Large intestine (tissue), 12 donors: ENCODE measurements at places on chromosomes 16 and 17. TPM values are rescaled to one million over a fixed set of nuclear protein-coding genes. Genes with fewer than 3 reads are reported as not detected.
A peak's percentile ranks its signal among the peaks of the same experiment; 100 is the strongest.

GRCh38 chr16:85616607-85617321 lies 3.6 kb downstream of the GSE1 start:
- H3K4me3 ChIP-seq: no peak overlapping the region
- DNase-seq: peak; percentile 37
- peak overlapping the region; percentile 98 for H3K27ac ChIP-seq
- peaks cover 16% of the 10 kb centered on the region for H3K36me3 ChIP-seq
- peaks cover 47% of the 10 kb centered on the region for H3K4me1 ChIP-seq
- H3K27me3 ChIP-seq: no peaks in the 10 kb centered on the region

GRCh38 chr16:63323055-63323454 lies 1286.8 kb upstream of the CDH8 start:
- no peak overlapping the region for H3K27ac ChIP-seq
- H3K36me3 ChIP-seq: no peaks in the 10 kb centered on the region
- H3K4me3 ChIP-seq: no peak overlapping the region
- no peaks in the 10 kb centered on the region for H3K4me1 ChIP-seq
- DNase-seq: no peak

GRCh38 chr16:4882633-4883285 lies 35.5 kb downstream of the UBN1 start:
- H3K36me3 ChIP-seq: peaks cover 95% of the 10 kb centered on the region
- H3K27me3 ChIP-seq: no peaks in the 10 kb centered on the region
- no peaks in the 10 kb centered on the region for H3K4me1 ChIP-seq
- no peak overlapping the region for H3K4me3 ChIP-seq
- DNase-seq: no peak

GRCh38 chr16:87628940-87629339 lies 26.6 kb downstream of the JPH3 start:
- no peaks in the 10 kb centered on the region for H3K4me1 ChIP-seq
- no peaks in the 10 kb centered on the region for H3K36me3 ChIP-seq
- no peak overlapping the region for H3K27ac ChIP-seq
- H3K4me3 ChIP-seq: no peak overlapping the region
- DNase-seq: no peak

DNA sequence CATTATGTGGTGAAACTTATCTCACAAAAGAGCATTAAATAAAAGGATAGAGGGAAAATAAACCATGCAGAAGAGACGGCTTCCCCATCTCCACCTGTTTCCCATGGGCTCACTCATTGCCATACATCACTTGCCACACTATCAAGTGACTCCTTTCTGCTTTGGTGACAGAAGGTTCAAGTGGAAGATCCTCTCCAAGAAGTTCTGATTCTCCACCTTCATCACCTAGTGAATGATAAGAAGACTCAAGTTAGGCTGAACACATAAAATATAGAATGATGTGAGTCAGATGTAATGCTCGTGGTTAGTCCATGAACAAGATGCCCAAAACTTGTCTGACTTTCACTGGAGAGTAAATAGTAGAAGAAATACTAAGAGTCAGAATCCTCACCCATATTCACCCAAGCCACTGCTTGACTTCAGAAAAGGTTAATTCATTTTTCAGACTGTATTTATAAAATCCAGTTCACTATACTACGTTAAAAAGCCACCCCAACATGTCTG lies 100.1 kb upstream of the TOB1 start:
- H3K36me3 ChIP-seq: peaks cover 49% of the 10 kb centered on the region
- H3K4me3 ChIP-seq: no peak overlapping the region
- H3K4me1 ChIP-seq: no peaks in the 10 kb centered on the region
- no peak for DNase-seq
- H3K27me3 ChIP-seq: no peaks in the 10 kb centered on the region
- H3K27ac ChIP-seq: no peak overlapping the region

DNA sequence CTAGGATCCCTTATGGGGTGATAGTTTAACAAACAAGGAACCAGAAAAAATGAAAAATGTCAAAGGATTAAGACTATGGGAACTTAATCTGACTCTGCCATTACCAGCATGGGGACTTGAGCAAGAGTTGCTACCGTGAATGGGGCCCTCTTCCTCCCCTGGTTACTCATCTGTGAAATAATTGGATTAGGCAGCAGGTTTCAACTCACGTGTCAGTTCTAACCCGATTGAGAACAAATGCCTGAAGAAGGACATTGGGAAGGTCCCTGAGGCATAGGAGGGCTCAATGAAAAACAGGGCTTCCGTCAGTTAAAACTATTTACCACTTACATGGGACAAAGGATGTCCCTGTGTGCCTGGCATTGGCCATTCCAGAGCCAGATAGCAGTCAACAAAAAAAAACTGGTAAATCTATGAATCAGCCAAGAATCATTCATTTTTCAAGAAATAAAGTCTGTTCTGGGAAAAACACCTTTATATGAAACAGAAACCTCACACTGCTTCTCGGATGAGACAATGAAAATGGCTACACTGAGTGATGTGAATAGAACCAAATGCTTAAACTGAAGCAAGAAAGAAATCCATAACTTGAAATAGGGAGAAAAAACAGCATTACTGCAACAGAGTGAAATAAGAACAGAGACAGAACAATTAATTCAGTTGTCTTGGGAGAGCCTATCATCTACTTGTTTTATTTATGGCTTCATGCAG lies 104.3 kb downstream of the ADAMTS18 start:
- no peaks in the 10 kb centered on the region for H3K27me3 ChIP-seq
- H3K4me1 ChIP-seq: no peaks in the 10 kb centered on the region
- DNase-seq: no peak
- H3K27ac ChIP-seq: no peak overlapping the region
- no peak overlapping the region for H3K4me3 ChIP-seq

- no peaks in the 10 kb centered on the region for H3K36me3 ChIP-seq
- no peak overlapping the region for H3K4me3 ChIP-seq
- no peaks in the 10 kb centered on the region for H3K27me3 ChIP-seq
- peak overlapping the region; percentile 24 for H3K27ac ChIP-seq
These were observed 101.1 kb downstream of the XYLT1 start for GRCh38 chr16:17369421-17370222.

DNA sequence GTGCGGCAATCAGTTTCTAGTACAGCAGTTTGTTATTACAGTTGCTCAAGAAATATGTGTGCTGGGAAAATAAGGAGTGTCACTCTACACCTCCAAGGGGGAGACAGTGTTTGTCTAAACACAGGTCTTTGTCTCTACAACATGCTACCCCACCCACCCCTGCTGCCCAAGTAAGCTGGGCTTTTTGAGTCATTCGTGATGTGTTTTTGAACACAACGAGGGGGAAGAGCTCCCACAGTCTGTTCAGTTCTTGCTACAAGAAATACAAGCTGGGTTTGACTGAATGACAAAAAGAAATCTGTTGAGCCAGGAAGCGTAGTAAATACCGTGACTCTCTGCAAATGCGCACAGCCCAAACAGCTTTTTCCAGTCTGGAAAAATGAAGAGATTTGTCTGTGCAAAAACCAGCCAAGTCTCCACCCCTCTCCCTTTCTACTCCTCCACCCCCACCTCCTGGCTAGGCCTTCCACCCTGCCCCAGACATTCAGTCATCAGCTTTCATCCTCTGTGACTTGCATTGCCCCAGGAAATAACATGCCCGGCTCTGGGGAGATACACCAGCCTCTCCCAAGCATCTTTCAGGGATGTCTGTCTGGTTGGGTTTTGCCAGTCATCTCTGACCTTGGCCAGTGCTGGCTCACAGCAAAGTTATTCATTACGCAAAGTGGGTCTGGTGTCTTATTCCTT lies 25.7 kb downstream of the CHD9 start:
- peaks cover 9% of the 10 kb centered on the region for H3K4me1 ChIP-seq
- H3K4me3 ChIP-seq: no peak overlapping the region
- H3K27ac ChIP-seq: peak overlapping the region; percentile 43
- H3K27me3 ChIP-seq: no peaks in the 10 kb centered on the region
- no peaks in the 10 kb centered on the region for H3K36me3 ChIP-seq
- DNase-seq: no peak

GRCh38 chr17:62172492-62173291 lies 107.6 kb upstream of the MED13 start:
- DNase-seq: no peak
- no peak overlapping the region for H3K27ac ChIP-seq
- no peaks in the 10 kb centered on the region for H3K4me1 ChIP-seq
- H3K27me3 ChIP-seq: no peaks in the 10 kb centered on the region
- H3K4me3 ChIP-seq: no peak overlapping the region

DNA sequence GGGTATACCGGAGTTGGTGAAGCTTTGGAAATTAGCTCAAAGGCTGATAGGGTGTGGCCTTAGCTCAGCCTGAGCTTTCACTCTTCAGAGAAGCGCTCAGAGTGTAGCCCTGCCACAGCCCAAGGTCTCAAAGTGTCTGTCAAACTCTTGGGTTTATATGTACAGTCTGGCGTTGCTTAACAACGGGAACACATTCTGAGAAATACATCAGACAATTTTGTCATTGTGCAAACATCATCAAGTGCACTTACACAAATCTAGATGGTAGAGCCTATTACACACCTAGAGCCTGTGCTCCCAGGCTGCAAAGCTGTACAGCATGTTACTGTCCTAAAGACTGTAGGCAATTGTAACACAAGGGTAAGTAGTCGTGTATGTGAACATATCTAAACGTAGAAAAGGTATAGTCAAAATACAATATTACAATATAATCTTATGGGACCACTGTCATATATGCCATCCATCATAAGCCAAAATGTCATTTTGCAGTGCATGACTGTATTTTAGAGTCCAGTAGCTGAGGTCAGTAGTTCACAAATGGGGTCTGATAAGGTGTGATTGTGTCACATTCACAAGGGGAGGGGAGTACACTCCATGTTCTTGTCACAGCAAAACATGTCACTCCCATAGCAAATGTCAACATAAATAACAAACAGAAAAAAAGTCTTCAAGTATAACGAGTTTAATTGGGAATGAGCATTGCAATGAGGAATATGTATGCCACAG lies 20.6 kb downstream of the CHAD start:
- peak overlapping the region; percentile 39 for H3K27ac ChIP-seq
- peaks cover 36% of the 10 kb centered on the region for H3K4me1 ChIP-seq
- H3K36me3 ChIP-seq: no peaks in the 10 kb centered on the region
- DNase-seq: peak; percentile 73
- H3K27me3 ChIP-seq: no peaks in the 10 kb centered on the region

DNA sequence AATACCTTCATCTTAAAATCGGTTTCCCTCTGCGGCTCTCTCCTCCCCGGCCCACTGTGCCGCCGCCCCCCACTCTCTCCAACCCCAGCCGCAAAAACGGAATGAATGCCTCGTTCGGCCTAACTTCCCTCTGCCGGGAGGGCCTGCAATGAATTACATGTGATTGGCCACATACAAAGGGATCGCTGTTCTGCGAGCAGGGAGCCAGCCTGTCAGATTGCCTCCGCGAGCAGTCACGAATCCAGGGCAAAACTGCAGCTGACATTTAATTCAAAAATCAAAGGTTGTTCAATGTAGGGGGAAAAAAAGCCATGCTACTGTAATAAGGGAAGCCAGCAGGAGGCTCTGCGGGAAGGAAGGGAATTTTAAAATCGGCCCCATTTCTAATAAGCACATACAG lies 84.9 kb downstream of the TBC1D16 start:
- H3K4me3 ChIP-seq: no peak overlapping the region
- peak overlapping the region; percentile 77 for H3K27ac ChIP-seq
- peak; percentile 73 for DNase-seq
- H3K4me1 ChIP-seq: peaks cover 42% of the 10 kb centered on the region
- H3K27me3 ChIP-seq: no peaks in the 10 kb centered on the region

GRCh38 chr16:17397499-17397891 lies 73.3 kb downstream of the XYLT1 start:
- peak; percentile 73 for DNase-seq
- H3K4me1 ChIP-seq: peaks cover 11% of the 10 kb centered on the region
- H3K4me3 ChIP-seq: no peak overlapping the region
- peak overlapping the region; percentile 20 for H3K27ac ChIP-seq

DNA sequence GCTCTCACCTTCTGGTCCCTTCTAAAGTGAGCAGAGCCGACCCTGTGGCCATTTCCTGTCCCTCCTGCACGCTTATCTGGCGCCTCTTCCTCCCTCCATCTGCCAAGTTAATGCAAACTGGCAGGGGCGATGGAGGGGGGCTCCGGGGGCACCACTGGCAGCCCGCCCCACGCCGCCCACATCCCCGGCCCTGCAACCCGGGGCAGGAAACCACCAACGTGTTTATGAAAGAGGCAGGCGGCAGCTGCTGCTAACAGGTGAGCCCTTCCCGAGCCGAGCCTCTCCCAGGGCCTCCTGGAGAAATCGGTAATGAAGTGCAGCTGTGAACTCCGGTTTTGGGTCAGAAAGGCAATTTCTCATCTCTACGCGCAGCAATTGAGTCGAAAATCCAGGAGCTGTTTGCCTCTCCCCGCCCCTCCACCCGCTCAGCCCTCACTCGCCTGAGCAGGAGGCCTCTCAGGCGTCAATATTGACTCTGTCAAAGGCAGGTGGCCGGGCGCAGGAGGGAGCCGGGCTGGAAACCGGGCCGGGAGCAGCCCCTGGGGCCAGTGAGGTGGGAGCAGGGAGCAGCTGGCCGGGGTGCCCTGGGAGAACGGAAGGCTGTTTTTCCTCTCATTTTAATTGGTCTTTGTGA lies 164.4 kb upstream of the GSE1 start:
- no peak overlapping the region for H3K4me3 ChIP-seq
- H3K36me3 ChIP-seq: no peaks in the 10 kb centered on the region

DNA sequence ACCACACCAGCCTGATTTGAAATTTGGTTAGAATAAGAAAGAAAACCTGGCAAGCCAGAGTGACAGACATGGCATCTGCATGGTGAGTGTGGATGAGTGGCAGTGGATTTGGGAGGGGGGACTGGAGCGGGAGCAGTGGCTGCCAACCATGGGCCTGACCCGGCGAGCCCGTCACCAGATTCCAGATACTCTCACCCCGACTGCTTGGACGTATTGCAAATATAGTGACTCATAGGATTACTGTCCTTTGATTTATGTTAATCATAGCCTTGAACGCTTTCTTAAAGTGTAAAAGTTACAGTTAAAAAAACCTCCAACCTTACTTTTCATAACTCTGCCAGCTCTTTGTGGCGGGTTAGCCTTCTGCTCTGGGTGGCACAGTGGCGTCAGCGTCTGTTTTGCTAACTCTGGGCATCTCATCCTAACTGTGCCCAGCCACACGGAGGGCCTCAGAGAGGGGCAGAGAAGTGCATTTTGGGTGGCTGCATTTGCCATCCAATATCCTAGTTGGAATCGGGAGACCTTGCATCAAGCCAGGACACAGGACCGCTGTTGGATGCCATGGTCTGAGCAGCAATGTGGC lies 26.8 kb upstream of the FOXK2 start:
- no peaks in the 10 kb centered on the region for H3K27me3 ChIP-seq
- peaks cover 5% of the 10 kb centered on the region for H3K4me1 ChIP-seq
- no peak for DNase-seq
- peaks cover 12% of the 10 kb centered on the region for H3K36me3 ChIP-seq
- H3K4me3 ChIP-seq: no peak overlapping the region

DNA sequence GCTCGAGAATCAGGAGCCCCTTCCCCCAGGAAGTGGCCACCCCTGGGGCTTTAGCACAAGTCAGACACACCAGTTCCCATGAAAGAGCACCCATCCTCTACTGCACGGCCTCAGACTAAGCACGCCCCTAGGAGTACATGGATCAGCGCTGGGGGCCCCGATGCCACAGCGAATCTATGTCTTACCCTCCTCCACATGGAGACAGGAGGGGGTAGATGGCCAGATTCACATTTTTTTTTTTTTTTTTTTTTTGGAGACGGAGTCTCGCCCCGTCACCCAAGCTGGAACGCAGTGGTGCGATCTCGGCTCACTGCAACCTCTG lies 3.2 kb upstream of the EXOSC6 start:
- H3K4me3 ChIP-seq: no peak overlapping the region
- DNase-seq: no peak
- peak overlapping the region; percentile 73 for H3K27ac ChIP-seq
- no peaks in the 10 kb centered on the region for H3K27me3 ChIP-seq
- peaks cover 69% of the 10 kb centered on the region for H3K36me3 ChIP-seq

Gene TPSD1
- 0.06 TPM for polyA plus RNA-seq

Gene FAM20A
- polyA plus RNA-seq: 10.2 TPM

Gene ZNF286A
- polyA plus RNA-seq: 18.1 TPM

Gene CD300C
- 0.99 TPM for polyA plus RNA-seq

Gene CLDN6
- polyA plus RNA-seq: 26.0 TPM

Gene ICAM2
- polyA plus RNA-seq: 15.1 TPM

Gene EPOP
- polyA plus RNA-seq: 0.57 TPM

Gene CCDC200
- polyA plus RNA-seq: 47.1 TPM
